T-helper 2 cell (primary cell): ENCODE measurements at places on chromosomes 11 and 22.

DNA sequence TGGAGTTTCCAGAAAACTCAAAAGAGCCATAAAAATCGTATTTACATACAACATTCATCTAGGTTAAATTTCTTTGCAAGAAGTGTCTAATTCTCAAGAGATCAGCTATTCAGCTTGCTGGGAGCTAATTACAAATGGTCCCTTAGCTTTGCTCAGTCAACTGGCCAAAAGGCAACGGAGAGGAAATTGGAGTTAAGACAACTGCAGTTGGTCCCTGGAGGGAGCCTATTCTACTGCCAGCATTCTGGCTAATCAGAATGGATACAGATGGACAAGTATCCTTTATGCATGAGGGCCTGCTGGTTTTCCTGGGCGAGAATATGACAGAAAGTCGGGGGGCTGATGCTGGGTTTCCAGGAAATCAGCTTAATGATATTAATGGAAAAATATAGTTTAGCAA is 45.5 kb downstream of the KCNJ1 start:
- DNase-seq, result no peak

DNA sequence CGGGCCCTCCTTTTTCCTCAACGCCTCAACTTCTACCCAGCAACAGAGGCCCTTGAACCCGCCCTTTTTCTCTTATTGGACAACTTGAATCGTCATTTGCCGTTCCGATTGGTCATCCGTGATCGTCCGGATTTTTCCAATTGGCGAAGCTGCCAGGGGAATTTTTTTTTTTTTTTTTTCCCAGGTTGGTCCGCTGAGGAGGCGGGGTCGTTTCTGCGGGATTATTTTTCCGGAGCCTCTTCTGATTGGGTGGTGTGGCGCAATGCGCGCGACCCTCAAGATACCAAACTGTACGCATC is 465 bp upstream of the TTC9C start:
- peak; percentile 79 for DNase-seq

GRCh38 chr11:10452211-10452767 is 2.8 kb upstream of the AMPD3 start:
- DNase-seq, result no peak

GRCh38 chr22:48753752-48754517 is 1073.7 kb downstream of the BRD1 start:
- no peak for DNase-seq

GRCh38 chr11:131311776-131312514 is 58.5 kb upstream of the NTM start:
- DNase-seq, result no peak

DNA sequence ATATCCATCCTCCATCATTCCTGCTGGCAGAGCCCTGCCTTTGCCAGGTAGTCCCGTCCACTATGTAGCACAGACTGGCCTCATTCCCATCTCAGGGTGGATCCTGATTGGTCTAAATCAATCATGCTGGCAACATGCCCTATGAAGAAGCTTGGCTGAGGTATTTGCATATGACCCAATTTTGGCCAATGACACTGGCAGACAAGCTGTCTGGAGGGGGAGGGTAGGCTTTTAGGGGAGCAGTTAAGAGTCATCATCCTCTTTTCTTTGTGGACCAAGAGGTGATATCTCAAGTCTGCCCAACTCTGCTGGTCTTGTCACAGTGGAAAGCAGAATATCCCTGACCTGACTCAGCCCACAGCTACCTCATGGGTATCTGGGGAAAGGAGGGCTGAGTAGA is 5.1 kb downstream of the CCDC89 start:
- no peak for DNase-seq

- no peak for DNase-seq
Observed at GRCh38 chr11:93193731-93194130, 4.1 kb downstream of the SLC36A4 start.

GRCh38 chr22:46052801-46053562 is 76.0 kb upstream of the WNT7B start:
- DNase-seq, result no peak

- no peak for DNase-seq
Observed at GRCh38 chr11:128135451-128135850, 451.9 kb downstream of the ETS1 start.
